ENCODE measurements at places on chromosomes 1 and 21.
A peak's percentile ranks its signal among the peaks of the same experiment; 100 is the strongest.

- DNase-seq: no peak
Observed at GRCh38 chr1:56227886-56228285, 351.5 kb downstream of the PLPP3 start.

GRCh38 chr1:25701030-25701785 lies 84.6 kb downstream of the MAN1C1 start:
- no peak for DNase-seq

- DNase-seq: no peak
Observed at GRCh38 chr1:162299018-162299417, 77.6 kb downstream of the SPATA46 start.

DNA sequence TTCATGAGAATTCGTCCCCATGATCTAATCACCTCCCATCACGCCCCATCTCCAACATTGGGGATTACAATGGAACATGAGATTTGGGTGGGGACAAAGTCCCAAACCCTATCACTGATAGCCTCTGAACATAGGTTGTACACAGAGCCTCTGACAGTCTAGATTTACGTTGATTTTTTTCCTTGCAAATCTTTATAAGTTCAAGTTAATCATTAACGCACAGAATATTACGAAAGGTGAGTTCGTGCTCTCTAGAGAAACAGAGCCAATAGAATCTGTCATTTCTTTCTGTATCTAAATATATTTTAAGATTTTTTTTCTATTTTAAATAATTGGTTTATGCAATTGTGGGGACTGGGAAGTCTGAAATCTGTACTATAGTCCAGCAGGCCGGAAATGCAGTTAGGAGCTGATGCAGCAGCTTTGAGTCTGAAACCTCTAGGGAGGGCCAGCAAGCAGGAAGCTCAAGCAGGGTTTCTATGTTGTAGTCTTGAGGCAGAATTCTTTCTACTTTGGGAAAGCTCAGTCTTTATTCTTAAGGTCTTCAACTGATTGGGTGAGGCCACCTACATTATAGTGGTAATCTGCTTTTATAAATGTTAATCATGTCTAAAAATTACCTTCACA lies 61.0 kb downstream of the SELENOF start:
- DNase-seq: no peak

GRCh38 chr21:45560106-45561021 lies 18.1 kb upstream of the SLC19A1 start:
- DNase-seq: no peak

DNA sequence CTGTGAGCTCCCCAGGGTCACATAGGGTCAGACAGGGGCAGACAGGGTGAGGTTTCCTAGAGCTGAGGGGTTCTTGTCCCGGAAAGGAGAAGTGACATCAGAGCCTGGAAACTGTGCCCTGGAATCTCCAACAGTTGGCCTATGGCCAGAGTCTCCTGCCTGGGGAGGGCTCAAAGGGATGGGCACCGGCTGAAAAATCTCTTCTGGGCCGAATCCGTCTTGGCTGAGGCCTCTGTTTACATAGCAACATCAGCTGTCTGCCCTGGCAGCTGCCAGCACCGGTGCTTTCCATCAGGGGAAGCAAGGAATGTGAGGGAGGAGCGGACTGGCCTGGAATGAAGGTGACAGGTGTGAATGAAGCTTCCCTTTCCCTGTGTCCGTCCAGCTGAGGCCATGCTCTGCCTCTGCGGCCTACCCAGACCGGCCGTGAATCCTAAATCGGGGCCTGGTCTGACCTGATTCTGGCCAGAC lies 30.7 kb downstream of the VASH2 start:
- DNase-seq: no peak

GRCh38 chr1:70718086-70718630 lies 307.1 kb downstream of the CTH start:
- no peak for DNase-seq

DNA sequence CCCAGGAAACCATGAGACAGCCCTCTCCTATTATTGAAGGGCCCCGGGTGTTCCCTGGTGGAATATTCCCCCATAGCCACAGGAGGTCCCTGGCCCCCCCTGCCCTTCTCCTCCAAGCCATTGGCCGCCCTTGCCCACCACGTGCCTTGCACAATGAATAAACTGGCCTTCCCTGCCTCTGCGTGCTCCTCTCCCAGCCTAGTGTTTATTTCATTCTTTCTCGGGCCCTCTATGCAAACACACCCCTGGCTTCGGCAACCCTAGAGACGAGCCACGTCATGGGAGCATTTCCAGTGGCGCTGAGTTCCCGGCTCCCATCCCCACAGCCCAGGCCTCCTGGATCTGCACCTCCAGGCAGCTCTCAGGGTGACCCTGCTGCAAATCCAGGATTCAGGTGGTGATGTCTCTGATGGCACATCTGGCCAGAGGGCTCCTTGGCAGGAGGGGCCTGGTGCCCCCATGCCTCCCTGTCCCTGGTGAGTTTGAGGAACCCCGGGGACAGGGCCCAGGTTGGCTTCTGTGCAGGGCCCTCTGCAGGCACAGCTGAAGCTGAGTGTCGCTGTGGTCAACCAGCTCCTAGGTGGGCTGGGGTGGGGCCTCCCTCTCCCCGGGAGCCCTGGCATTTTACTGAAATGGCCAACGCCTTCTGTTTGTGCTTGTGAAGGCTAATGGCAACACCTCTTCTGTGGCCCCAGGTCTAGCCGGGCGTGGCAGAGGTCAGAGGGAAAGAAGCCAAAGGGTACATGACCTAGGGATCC lies 6.2 kb downstream of the KRTAP10-12 start:
- no peak for DNase-seq

- DNase-seq: peak; percentile 89
Observed at GRCh38 chr1:11645670-11646265, 8.5 kb downstream of the FBXO2 start.

- DNase-seq: peak; percentile 68
Observed at GRCh38 chr1:152869808-152870419, 8.2 kb upstream of the SMCP start.

DNA sequence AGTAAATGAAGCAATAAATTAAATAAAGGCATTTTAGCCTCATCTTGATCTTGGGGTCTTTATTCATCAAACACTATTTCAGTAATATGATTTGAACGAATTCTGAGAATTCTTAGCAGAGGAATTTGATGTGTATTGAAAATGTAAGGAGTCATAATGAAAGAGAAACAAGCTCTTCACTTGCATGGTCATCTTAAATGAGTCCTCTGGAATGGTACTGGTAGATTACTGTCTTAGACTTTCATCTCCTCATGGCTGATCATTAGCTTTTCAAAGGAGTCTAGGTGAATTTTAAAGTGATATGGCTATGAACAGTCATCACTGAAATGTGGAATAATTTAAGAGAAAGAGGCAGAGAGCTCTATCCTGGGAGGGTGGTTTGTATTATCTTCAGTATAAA lies 30.0 kb downstream of the PRRC2C start:
- DNase-seq: no peak

DNA sequence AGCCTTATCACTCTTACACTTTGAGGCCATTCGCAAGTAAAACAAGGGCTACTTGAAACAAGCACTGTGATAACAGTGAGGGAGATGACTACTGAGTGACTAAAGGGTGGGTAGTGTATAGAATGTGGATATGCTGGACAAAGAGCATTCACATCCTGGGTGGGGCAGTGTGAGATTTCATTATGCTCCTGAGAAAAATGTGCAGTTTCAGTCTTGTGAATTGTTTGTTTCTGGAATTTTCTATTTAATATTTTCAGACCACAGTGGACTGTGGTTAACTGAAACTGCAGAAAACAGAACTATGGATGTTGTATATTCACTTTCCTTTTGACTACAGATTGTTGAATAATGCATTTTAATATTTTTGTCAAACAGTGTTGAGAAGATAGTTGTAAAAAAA lies 25.1 kb upstream of the B3GALT2 start:
- no peak for DNase-seq

GRCh38 chr1:52842643-52843310 lies at the start of gene ZYG11A:
TSS of gene ZYG11A (plus strand) at chr1:52842760. CDS start at chr1:52842884, 124 bp downstream.
- peak; percentile 70 for DNase-seq

- DNase-seq: no peak
Observed at GRCh38 chr1:9561429-9561828, 22.2 kb downstream of the SLC25A33 start.

DNA sequence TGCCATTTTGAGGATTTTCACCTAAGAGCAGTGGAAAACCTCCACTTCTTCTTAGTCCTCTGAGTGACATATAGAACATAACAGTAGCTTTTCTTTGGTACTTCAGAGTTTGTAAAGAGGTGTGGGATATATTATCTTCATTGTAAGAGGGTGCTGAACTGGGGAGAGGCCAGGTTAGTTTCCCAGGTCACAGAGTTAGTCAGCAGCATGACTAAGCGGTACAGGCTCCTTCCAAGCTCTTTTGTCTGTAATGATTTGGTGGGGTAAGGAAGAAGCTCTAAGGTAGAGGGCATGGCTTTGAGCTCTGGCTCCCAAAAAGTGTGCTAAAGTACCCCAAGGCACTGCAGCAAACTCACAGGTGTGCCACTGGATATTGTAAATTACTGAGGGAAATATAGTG lies 325.0 kb upstream of the PLXNA2 start:
- DNase-seq: no peak

DNA sequence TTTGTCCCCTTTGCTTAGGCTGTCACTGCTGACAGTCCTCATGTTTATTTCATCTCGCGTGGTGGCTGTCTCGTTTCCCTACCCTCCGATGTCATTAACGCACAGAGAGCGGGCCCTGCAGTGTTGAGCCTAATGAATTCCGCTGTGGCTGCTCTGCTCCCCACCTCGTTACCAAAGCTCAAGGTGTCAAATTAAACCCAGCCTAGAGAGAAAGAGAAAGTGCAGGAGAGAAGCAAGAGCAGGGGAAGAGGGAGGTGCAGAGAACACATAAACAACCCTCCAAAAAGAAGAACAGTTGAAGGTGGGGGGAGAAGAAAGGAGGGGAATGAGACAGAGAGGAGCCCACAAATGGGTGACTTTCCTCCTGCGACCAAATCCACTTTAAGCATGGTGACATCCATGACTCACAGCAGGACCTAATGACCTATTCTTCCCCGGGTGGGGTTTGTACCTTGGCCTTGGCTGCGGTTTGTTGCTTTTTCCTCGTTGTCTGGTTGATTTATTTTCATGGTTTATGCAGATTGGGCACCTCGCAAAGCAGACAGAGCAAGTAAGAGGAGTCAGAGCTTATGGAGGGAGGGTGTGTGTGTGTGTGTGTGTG lies 92.5 kb downstream of the PBX1 start:
- no peak for DNase-seq

DNA sequence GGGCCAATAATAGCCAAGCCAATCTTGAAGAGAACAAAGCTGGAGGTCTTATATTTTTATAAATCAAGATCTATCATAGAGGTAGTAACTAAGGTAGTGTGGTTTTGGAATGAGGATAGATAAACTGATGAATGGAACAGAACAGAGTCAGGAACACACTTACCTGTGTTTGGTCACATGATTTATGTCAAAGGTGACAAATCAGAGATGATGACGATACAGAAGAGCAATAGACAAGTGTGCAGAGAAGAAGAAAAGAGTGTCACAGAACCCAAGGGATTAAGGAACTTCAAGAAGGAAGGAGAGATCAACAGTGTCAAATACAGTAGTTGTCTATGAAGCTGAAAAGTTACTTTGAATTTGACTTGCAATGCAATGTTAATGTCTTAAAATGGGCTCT lies 16.1 kb upstream of the CD34 start:
- DNase-seq: no peak

DNA sequence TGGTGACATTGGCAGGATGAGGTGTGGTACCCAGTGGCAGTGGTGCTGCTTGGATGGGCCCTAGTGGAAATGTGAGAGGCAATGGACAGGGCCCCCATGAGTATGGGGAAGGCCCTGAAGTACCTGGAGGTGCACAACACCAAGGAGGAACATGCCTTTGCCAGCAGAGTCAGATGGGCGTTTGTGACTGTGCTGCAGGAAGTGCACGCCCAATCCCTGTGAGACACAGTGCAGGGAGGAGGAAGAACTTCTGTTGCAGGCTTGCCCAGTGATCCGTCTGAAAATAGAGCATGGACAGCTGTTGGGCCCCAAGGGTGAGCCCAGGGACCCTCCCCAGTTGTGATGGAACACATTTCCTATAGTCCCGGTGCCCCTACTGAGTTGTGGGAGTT lies 42.7 kb downstream of the GJA5 start:
- DNase-seq: no peak

- no peak for DNase-seq
Observed at GRCh38 chr1:155951753-155952504, 10.5 kb downstream of the RXFP4 start.

GRCh38 chr1:204295671-204296070 lies 64.1 kb downstream of the PLEKHA6 start:
- DNase-seq: no peak

GRCh38 chr1:177825276-177825901 lies 144.5 kb downstream of the SEC16B start:
- DNase-seq: no peak

DNA sequence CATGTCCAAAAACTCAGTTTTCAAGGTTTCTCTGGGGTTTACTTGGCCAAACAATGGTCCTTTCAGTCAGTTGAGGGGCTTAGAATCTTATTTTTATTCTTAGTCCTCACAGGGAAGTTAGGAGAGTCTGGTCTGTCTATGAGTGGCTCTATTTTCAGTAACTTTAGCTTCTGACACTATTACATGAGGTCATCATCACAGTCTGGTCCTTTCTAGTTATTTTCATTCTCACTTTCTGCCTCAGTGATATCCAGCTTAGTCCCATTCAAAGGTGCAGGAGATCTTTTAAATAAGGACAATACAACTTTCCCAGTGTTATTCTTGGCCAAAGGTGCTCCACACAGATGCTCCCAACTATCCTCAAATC lies 30.0 kb upstream of the FGGY start:
- DNase-seq: no peak

- DNase-seq: no peak
Observed at GRCh38 chr1:41647221-41648135, 163.0 kb upstream of the EDN2 start.

Data from stimulated activated CD4-positive, alpha-beta T cell treated with anti-CD3 and anti-CD28 coated beads, Interleukin-2, amount 100 ng/mL, for 24 hours (primary cell).